ENCODE measurements at places on chromosomes 1 and 21.

- no peak for DNase-seq
These were observed 120.0 kb downstream of the TGFBR3 start for GRCh38 chr1:91765880-91766443.

DNA sequence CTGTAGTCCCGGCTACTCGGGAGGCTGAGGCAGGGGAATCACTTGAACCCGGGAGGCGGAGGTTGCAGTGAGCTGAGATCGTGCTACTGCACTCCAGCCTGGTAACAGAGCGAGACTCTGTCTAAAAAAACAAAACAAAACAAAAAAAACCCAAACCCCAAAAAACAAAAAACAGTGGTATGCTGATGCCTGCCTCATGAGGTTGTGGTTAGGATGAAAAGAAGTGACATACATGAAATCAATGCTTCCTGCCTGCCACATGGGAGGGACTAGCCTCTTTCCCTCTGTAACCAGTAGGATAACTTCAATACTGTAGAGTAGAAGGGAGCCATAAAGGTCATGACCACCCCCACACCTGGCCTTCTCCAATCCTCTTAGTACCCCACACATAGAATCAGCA, 55.2 kb downstream of the TENT5C start:
- no peak for DNase-seq

DNA sequence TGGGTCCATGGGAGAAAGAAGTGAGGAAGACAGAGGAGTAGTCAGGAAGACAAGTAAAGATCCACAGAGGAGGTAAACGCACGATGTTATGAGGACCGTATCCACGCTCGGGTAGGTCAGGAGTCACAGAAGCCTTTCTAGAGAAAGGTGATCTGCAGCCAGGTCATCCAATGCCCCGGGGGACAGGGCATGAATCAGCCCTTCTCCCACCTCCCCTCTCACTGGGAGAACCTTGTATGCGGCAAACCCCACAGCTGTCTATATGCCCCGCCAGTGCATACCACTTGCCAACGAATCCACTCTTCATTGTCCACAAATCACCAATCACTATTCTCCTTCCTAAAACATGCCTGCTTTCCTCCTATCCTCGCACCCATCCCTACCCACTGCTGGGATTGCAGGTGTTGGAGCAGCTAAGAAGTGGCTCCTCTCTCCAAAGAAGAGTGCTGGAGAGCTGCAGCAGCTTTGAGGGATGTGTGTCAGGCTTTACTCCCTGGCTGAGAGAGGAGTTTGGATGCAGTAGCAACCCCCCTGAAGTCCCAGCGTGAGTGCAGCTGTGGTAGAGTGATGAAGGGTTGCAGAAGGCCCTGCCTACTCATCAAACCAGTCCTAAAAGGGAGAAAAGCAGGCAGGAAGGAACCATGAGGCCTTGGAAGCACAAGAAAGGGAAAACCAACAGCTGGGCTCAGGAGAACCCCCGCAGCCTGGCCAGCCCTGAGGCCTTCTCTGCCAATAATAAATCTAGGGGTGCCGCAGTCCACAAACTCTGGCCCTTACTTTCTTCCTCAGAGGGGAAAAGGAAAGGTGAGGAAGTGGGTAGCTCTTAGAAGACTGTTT, 102.2 kb upstream of the GADD45A start:
- DNase-seq, result no peak

GRCh38 chr1:173934440-173934839, 17.3 kb upstream of the SERPINC1 start:
- no peak for DNase-seq

DNA sequence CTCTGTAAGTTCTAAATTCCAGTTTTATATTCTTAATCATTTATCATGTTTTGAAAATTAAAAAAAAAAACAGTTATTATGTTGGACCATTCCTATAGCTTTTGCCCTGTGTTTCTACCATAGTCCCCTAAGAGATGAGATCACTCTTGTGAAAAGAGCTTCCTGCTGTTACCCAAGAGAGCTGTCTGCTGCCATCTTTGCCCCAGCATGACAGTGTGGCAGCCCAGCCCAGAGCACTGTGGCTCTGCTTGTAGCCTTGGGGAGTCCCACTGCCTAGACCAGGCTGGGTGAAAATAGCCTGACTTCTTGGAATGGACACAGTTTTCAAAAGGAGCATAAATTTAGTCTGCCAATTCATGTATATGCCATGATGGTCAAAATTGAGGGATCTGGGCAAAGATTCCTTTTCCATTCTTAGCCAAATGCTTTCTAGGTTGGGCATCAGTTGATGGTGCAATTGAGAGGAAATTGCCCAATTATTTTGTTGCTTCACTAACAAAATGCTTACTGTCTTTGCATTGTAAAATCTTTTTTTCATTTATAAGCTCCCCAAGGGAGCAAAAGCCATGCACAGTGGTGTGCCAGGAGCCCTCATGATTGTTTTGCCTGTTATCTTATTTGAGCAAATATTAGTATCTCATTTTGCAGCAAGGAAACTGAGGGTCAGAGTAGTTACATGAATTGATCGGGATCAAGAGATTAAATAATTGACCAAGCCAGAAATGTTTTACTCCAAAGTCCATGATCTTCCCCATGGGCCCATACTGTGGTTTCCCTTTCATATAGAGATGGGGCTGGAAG, 72.8 kb downstream of the ETS2 start:
- no peak for DNase-seq

DNA sequence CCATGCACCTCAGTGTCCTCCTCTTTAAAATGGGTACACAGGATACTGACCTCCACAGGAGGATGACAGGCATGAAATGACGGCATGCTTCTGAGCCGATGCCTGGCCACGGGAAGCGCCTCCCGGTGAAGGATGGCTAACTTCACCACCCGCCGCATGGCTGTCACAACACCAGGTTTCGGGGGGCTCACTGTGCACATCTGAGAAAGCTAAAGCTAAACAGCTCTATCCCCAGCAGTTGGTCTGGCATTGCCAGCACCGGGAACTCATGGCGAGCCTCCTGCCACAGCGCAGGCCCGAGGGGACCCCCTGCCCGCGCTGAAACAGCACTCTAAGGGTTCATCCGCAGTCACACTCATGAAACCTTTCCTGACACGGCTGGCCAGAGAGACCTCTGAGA, 16.0 kb downstream of the NPHP4 start:
- DNase-seq, result no peak

- no peak for DNase-seq
These were observed 263.8 kb downstream of the KAZN start for GRCh38 chr1:14862114-14862771.

GRCh38 chr1:202237052-202237451, 43.5 kb downstream of the LGR6 start:
- DNase-seq, result peak; percentile 91

- DNase-seq, result no peak
These were observed 123.2 kb downstream of the LHX8 start for GRCh38 chr1:75257424-75257823.

DNA sequence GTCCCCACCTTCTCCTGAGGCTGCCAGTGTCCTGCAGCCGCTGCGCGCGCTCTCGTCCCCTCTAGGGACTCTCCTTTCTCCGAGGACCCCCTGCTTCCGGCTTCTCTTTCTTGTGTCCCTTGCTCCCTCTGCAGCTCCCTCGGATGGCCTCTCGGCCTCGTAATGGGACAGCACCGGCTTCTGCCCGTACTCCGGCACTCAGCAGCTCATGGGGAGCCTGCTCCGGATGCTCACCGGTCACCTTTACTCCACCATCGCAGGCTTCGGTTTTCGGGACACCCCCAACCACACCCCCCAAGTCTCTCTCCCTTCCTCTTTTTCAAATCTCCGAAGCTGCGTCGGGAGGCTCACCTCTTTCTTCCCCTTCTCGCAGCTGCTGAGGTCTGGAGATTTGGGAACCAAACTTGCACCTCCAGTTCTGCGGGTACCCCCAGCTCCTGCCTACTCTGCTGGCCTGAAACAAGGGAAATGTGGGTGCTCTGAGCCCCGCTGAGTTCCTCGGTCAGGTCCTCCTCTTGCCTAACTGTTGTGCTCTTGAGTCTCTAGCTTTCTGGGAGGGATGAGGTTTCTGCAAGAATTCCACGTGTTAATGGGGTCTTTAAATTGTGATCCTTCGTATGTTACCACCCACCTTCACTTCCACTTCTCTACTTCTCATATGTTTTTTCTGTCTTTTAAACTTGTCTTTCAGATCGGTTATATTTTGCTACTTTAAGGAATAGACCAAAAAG, 930 bp downstream of the CDC14A start:
- peak; percentile 46 for DNase-seq

DNA sequence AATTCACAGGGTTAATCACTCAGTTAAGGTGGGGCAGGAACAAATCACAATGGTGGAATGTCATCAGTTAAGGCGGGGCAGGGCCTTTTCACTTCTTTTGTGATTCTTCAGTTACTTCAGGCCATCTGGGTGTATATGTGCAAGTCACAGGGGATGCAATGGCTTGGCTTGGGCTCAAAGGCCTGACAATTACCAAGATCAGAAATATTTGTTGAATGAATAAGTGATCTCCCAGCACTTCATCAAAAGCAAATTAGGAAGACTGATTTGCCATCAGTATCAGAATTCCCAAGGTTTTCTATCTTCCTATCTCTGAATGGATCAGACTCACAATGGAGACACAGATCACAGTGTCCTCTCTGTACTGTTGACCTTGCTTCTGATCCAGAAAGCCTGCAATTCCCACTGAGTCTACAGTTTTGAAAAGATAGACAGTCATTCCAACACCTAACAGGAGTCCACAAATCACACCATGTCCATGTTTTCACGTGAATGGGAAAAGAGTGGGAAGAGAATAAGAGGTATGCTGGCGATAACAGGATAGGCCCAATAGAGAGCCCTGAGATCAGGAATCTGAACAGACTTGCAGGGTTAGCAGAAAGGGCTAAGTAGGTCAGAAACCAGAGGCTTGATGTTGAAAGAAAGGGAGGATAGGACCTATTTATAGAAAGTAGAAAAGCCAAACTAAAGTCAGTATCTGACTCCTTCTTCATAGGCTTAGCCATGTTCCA, 75.3 kb downstream of the KCNK1 start:
- DNase-seq, result no peak

DNA sequence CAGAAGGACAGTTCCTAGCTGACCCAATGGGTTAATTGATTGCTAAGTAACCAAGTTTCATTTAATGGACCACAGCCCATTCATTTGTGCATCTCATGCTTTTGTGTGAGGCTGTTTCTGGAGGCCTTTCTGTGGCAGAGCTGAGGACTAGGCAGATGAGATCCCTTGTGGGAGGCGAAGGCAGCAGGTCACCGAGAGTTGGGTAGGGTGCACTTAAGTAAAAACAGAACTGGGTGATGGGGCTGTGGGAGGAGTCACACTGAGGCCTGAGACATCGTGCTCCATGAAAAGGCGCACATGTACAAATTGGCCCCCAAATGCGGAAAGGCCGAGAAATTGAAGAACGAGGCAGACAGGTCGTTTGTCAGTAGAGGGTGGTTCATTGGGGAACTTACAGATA, 60.9 kb downstream of the S100B start:
- DNase-seq, result no peak

DNA sequence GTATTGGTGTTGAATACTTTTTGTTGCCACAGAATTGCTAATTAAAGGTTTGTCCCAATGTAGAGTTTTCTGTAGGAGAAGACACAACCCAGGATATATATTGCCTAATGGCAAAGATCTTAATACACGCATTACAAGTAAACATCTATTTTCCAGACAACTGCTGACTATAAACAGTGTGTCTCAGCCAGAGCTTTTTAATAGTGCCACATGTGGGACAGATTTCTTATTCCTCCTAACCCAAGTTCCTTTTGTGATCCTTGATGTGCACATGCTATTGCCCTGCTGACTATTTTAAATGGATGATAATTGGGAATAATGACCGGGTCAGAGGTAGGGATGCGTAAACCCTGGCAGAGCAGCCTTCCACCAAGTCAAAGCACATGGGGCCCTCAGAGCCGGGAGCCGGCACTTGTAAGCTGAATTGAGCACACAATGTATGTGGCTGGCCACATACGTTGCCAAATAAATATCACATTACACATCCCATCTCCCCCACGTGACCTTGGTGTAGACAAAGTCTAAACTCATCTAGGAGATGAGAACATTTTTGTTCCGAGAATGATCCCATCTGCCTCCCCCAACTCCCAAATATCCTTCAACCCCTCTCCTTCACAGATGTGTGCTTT, 209.8 kb upstream of the NFIA start:
- no peak for DNase-seq

DNA sequence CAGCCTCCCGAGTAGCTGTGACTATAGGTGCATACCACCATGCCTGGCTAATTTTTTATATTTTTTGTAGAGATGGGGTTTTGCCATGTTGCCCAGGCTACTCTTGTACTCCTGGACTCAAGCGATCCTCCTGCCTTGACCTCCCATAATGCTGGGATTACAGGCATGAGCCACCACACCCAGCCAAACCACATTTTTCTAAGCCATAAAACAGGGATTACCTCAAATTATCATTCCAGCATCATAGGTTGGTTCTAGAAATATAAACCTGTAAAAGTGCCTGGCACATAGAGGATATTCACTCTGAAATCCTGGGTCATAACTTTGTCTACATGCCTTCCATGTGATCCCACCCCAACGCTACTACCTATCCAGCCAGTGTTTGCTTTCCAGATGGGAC, 59.4 kb upstream of the JAK1 start:
- no peak for DNase-seq

- DNase-seq, result no peak
These were observed 20.0 kb downstream of the F11R start for GRCh38 chr1:161000736-161001480.

- peak; percentile 89 for DNase-seq
These were observed 9.0 kb downstream of the IGSF9 start for GRCh38 chr1:159936273-159936904.

- no peak for DNase-seq
These were observed 19.6 kb downstream of the CCSAP start for GRCh38 chr1:229323201-229323600.

GRCh38 chr1:110218137-110218536, 8.0 kb downstream of the KCNC4 start:
- DNase-seq, result no peak

DNA sequence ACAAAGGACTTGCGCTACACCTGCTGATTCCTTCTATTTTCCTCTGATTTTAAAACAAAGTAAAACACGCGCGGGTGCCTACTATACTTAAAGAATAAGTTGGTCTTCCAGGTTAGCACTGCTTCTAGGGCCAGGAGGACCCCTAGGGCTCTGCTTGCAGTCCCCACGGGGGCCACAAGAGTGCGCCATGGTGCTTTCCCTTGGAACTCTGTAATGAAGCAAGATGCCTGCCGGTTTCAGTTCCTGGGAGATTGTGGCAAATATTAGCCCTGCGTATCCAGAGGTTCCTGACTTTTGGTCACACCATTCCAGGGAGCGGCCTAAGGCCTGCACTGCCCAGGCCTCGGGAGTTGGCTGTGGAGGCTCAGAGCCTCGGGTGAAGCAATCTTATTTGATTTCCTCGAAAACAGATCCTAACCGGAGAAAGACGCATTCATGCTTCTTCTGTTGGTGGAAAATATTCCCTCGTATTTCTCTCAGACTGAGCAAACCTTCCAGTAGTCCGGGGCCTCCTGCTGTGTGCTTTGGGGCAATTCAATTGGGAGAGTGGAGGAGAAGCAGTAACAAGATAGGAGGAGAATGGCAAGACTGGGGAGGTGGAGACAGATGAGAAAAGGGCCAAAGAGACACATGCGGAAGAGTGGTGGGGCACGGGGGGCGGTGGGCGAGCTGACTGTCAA, 25.3 kb downstream of the ADAM30 start:
- DNase-seq, result peak; percentile 91

- DNase-seq, result no peak
These were observed 251.5 kb downstream of the PTPRC start for GRCh38 chr1:198890214-198890930.

All from HEK293T (cell line).